ENCODE measurements at places on chromosomes 5 and 9. TPM values are rescaled to one million over a fixed set of nuclear protein-coding genes. Genes with fewer than 3 reads are reported as not detected.

ANKRD34B gene
- not detected for polyA plus RNA-seq

NOTCH1 gene
- polyA plus RNA-seq, result 19.7 TPM

PCDHA9 gene
- 0.03 TPM for polyA plus RNA-seq

DNA sequence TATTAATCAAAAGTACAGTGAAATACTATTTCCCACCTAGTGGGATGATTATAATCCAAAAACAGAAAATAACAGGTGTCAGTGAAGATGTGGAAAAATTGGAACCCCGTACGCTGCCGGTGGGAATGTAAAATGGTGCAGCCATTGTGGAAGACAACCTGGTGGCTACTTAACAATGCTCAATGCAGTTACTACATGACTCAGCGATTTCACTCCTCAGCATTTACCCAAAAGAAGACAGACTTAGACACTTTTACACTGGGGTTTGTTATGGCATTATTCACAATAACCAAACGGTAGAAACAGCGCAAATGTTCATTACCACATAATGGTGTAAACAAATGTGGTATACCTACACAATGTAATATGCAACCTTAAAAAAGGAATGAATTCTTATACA is 23.9 kb downstream of the SECISBP2 start:
- DNase-seq, result no peak

- no peak for DNase-seq
Measured at GRCh38 chr5:173234129-173234790, 746 bp downstream of the NKX2-5 start.

GRCh38 chr5:5209089-5209488 is 69.0 kb downstream of the ADAMTS16 start:
- peak; percentile 83 for DNase-seq

DNA sequence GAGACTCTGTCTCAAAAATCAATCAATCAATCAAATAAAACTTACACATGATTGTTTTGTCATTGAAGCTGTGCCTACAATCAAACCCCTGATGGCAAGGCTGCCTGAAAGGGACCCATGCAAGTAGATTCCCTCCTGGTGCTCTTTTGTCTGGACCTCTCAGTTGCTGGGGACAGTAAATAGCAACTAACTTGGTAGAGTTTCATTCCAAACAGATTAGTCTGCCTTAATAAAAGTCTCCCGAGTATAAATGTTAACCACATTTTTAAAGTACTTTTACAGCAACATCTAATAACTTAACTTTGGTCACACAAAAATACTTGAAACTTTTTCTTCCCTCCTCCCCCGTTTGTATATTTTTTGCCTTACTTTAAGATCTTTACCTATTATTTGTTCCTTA is 105.5 kb downstream of the FEM1C start:
- DNase-seq, result no peak

FAM221B gene
- not detected for polyA plus RNA-seq

GRCh38 chr5:176870110-176870591 is 29.0 kb downstream of the HK3 start:
- DNase-seq, result no peak

SLC46A2 gene
- 1.4 TPM for polyA plus RNA-seq

DNA sequence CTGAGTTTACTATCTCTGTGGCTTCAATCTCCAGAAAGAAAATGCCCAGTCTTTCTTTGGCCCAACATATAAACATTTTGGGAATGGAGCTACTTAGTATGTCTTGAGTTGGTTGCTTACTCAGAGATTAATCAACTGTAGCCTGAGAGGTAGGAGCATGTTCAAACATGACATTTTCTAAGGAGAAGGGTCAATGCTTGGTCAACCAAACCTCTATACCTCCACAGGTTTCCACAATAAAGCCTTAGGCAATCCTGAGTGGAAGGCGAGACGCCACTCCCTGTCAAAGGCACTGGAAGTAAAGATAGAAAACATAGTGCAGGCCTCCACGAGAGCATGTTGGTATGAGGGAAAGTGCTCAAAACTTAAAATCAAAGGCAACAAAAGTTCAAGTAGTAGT is 411.4 kb downstream of the KCTD16 start:
- DNase-seq, result no peak

GRCh38 chr9:103364753-103365152 is 369.6 kb downstream of the CYLC2 start:
- DNase-seq, result no peak

RMRP gene
- polyA plus RNA-seq, result not detected

TMED9 gene
- 136 TPM for polyA plus RNA-seq

DNA sequence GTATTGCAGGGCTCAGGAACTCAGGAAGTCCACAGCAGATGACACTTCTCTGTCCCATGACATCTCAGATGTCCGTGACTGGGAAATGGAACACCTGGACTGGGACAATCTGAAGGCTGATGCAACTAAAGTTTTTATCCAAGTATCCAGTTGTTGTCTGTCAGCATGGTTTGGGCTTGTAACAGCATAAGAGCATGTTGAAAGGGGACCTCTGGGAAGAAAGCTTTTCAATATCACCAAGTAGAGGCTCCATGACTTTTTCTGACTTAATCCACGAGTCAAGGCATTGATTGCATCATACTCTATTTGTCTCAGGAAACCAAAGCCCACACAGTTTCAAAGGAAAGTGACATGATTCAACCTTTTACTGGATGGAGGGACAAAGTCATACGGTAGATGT is 807.7 kb downstream of the MTRR start:
- no peak for DNase-seq

DNA sequence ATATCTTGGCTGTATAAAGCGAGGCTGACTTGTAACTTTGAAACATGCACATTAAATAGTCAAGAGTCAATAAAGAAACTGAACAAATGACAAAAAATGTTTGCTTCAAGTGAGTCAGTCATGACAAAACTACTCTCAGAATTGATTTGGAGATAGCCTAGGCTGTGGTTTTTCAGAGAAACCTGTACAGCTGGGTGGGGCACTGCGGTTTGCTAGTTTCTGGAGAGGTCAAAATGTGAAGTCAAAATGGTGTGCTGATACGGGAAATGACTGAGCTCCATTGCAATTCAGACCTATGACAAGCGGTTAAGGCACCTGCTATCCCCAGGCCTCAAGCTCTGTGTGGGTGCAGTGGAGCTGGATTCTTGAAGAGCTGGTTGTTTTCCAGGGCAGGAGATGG is 10.3 kb upstream of the CD180 start:
- DNase-seq, result peak; percentile 67
